ENCODE measurements at places on chromosomes 7 and 10.

DNA sequence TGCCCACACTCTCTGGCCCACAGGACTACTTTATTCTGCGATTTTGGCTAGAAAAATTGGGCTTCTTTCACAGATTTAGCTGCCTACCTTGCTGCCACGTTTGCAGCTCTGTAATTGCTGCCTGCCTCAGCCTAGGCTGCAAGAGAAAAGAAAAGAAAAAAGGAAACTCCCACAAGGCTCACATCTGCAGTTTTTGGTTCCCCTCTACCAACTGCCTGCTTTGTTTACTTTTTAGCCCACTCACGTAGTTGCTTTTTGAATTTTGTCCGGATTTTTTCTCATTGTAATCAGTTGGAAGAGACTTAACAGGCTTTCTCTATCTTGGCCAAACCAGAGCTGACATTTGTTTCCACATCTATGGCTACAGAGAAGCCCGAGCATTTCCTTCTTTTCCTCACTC lies 24.3 kb downstream of the SUN3 start:
- DNase-seq = no peak

DNA sequence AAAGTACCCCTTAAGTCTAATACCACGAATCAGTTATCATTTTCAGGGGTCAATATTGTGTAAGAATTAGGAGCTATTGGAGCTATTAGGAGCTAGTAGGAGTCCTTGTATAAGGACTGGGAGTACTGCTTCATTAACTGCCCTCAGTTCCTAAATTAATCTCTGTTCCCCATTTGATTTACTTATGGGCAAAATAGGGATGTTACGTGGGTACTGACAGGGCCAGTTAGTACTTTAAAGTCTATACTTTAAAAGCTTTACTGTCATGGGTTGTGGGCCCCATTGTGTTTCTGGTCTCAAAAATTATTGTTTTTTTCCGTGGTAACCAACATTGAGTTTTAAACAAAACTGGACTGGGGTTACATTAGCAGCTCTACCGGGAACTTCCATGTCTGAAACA lies 60.3 kb downstream of the PRKAR2B start:
- DNase-seq = no peak

- no peak for DNase-seq
Observed at GRCh38 chr7:16754856-16755317, 1.3 kb downstream of the TSPAN13 start.

DNA sequence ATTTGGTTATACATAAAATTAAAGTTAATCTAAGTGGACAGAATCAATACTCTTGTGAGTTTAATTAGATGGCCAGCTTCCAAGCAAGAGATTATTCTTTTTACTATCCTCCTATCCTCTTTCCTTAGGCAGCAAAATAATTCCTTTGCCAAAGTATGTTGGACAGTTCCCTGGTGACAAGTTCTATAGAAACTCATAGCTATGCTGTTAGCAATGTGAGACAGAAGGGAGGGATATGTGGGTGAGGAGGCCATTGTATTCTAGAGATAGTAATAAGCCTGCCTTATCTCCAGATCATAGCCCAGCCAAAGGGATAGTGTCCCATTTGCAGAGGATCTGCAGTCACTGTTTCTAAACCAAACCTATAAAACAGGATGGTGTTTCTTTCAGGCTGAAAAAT lies 181.6 kb upstream of the HDAC9 start:
- DNase-seq = no peak

DNA sequence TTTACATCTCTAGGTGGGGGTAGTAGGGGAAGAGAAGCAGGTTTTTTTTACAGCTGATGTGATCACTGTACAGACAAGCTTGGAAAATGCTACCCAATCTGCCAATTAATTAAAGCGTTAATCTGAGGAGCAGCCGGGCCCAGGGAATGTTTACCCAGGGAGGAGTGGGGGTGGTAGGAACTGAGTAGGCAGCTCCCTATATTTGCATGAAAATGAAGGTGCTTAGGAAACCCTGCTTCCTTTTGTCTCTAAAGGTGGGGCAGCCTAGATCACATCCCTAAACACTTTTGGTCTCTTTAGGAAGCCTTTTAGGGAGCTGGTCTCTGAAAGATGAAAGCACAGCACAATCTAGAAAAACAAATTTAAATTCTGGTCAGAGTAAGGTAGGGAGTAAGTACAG lies 53.0 kb upstream of the NFKB2 start:
- DNase-seq = no peak

DNA sequence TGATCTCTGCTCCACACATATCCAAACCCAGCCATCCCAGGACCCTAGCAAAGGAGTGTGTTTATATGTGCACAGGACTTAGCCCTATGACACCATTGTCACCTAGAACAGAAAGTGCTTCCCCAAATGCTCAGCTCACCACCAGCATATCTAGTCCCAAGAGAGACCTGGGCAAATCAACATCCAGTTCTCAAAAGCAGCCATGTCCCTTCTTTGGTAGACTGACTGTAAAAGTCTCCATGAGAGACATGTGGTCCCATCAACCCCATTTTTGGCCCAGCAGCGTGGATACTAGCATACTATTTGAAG lies 20.9 kb upstream of the ARHGAP22 start:
- DNase-seq = no peak

GRCh38 chr10:92131275-92131820 lies 159.5 kb downstream of the CPEB3 start:
- no peak for DNase-seq

DNA sequence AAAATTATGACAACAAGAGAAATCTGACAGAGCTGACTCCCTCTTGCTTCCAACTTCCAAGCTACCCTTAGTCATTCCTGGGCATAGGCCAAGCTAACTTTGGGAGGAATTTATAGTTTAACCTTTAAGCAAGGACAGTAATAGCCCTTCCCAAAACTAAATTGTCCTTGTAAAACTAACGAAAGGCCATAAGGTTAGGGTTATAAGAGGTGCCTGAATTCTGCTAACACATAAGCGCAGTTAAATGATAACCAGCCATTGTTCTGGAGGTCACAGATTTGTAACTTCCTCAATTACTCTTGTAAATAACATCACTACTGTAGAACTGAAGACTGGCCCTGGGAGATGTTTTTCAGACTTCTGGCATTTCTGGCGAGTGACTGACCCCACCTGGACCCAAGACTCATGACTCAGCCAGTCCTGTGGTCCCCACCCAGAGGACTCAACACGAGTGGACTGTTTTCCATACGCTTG lies 481.2 kb downstream of the KCNMA1 start:
- DNase-seq = no peak

- DNase-seq = no peak
Observed at GRCh38 chr10:63707254-63707910, 186.2 kb downstream of the REEP3 start.

DNA sequence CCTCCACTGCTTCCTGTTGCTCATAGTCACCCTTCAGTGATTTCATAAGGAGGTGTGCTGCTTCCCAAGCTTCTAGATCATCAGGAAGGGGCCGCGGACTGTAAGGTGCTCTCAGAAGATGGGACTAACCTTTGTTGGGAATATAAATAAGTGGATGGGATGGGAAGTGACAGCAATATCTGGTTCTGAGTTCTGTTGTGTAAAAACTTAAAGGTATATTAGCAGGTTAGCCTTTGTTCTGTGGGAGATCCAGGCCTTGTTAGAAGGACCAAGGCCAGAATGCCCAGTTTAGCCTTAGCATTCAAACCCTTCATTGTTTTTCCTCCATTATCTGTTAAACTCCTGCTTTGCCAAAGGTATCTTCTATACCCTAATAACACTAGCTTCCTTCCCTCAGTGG lies 12.4 kb downstream of the BUB3 start:
- no peak for DNase-seq

DNA sequence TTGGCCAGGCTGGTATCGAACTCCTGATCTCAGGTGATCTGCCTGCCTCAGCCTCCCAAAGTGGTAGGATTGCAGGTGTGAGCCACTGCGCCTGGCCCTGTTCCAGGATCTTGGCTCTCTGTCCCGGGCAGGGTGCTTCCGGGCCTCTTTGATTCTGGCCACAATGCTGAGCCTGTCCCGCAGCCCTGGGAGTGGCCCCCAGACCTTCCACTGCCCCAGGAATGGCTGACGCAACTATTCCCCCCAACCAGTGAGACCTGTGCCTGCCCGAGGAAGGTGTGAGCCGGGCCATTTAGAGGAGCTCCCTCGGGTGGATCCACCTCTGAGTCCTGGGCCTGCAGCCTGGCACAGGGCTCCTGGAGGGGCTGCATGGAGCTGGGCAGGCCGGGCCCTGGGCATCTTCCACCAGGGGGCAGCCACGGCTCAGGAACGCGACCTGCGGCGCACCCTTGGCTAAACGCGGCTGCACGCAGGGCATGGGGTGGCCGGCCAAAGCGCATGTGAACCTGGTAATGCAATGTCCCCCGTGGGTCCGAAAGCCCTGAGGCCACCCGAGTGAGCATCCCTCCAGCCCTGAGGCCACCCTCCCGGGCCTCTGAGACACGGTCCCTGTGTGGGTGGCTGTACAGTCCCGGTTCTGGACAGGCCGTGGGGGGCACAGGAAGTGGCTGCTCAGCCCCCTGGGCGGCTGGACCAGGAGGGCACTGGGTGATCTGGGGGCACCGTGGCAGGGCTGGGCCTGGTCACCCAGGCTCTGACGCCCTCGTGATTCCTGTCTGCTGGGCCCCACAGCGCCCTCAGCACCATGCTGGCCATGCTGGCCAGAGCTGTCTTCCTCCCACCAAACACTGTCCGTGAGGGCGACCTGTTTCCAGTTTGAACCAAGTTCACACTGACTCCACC lies 24.8 kb downstream of the GRIFIN start:
- peak; percentile 60 for DNase-seq

- DNase-seq = no peak
Observed at GRCh38 chr10:43693602-43694001, 44.9 kb upstream of the ZNF32 start.

GRCh38 chr7:29915481-29916215 lies 74.0 kb downstream of the SCRN1 start:
- no peak for DNase-seq

GRCh38 chr7:75738604-75738974 lies at the start of gene HIP1:
TSS of gene HIP1 (minus strand) at chr7:75738941. CDS start at chr7:75738920, 21 bp downstream.
- no peak for DNase-seq

- no peak for DNase-seq
Observed at GRCh38 chr7:120218712-120219111, 54.3 kb upstream of the KCND2 start.

DNA sequence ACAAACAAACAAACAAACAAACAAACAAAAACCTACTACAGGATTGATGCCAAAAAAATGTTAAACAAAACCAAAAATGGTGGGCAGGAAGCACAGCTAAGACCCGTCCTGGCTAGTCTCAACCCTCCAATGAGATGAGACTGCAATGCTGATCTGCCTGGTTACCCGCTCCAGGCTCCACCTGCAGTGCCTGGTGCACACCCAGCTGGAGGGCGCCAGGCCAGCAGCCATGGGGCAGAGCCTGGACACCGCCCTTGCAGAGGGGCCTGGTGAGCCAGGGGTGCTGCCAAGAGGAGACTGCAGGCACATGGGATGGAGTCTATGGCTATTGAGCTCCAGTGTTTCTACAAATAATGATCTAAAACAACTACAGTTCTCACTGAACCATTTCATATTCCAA lies 107.0 kb downstream of the LARP4B start:
- no peak for DNase-seq

Data from activated T-helper 2 cell treated with anti-CD3 and anti-CD28 coated beads, Interferon-gamma antibody, Interleukin-2, Interleukin-4, amounts not matched to agents 10 μg/mL and 5 μg/mL and 100 μg/mL, durations not matched to agents 14 hours and 24 hours and 36 hours (primary cell).